Upper lobe of right lung (tissue), 1 donor: ENCODE measurements at places on chromosomes 13 and 19. TPM values are rescaled to one million over a fixed set of nuclear protein-coding genes. Genes with fewer than 3 reads are reported as not detected.

DNA sequence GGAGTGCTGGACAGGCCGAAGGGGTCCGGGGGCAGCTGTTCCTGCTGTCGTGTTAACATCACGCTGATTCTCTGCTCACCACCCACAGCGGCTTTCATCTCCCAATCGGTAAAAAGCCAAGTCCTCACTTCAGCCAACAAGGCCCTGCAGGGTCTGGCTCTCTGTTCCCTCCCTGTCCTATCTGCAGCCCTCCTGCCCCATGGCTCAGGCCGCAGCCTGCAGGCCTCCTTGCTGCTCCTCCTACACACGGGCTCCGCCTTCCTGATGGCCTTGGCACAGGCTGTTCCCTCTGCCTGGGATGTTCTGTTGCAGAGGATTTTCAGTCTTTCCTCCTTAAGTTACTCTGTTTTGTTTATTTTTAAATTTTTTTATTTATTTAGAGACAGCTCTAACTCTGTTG, 22.2 kb downstream of the FUZ start:
- H3K4me3 ChIP-seq, result no peak overlapping the region
- no peaks in the 10 kb centered on the region for H3K27me3 ChIP-seq
- H3K27ac ChIP-seq, result no peak overlapping the region
- no peak for DNase-seq

DNA sequence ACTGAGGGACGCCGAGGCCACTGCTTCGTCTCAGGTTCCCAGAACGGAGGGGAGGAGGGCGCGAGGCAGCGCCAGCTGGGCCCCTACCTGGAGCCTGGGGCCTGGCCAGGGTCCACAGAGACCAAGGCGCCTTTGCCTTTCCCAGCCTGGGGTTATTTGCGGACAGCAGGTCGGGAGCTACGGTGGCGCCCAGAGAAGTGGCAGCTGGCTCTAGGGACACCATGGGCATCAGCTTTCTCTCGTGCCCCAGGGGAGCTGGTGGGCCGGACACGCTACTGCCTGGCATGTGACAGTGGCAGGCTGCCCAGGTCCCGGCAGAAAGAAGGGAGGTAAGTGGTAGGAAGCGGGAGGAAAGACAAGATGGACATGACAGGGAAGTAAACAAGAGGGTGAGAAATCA, 19.0 kb downstream of the AKT2 start:
- no peaks in the 10 kb centered on the region for H3K27me3 ChIP-seq
- no peak overlapping the region for H3K27ac ChIP-seq
- DNase-seq, result no peak
- H3K4me1 ChIP-seq, result no peaks in the 10 kb centered on the region
- peaks cover 27% of the 10 kb centered on the region for H3K36me3 ChIP-seq
- H3K4me3 ChIP-seq, result no peak overlapping the region

- no peak overlapping the region for H3K4me3 ChIP-seq
- no peak overlapping the region for H3K27ac ChIP-seq
- DNase-seq, result no peak
- no peaks in the 10 kb centered on the region for H3K27me3 ChIP-seq
Measured at GRCh38 chr13:70375718-70376117, 267.5 kb upstream of the KLHL1 start.

- H3K27me3 ChIP-seq, result peaks cover 43% of the 10 kb centered on the region
- H3K36me3 ChIP-seq, result no peaks in the 10 kb centered on the region
- H3K27ac ChIP-seq, result no peak overlapping the region
- DNase-seq, result no peak
Measured at GRCh38 chr19:46080561-46080960, 39.8 kb upstream of the IGFL4 start.

The LRG1 gene
- total RNA-seq, result 15.9 TPM

The CEBPA gene
- 59.1 TPM for total RNA-seq

The OR7C1 gene
- total RNA-seq, result not detected

DNA sequence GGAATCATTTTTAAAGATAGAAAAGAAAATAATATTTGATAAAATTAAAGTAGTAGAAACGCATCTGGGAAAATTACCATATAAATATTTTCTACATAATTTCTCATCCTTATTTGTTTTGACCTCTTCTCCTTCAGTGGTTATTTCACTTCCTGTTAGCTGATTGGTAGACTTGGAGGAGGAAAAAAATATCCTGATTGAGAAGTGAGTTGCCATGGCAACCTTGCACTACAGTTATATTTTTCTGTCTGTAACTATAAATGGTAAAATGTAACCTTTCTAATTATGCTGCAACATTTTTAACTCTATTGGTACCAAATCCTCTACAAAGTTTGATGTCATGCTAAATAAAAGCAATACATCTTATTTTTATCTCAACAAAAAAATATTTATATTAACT, 45.2 kb downstream of the SCEL start:
- H3K4me1 ChIP-seq, result no peaks in the 10 kb centered on the region
- H3K36me3 ChIP-seq, result no peaks in the 10 kb centered on the region
- H3K27ac ChIP-seq, result no peak overlapping the region
- DNase-seq, result no peak

The PEX11G gene
- 3.6 TPM for total RNA-seq

- no peak overlapping the region for H3K27ac ChIP-seq
- H3K36me3 ChIP-seq, result peaks cover 28% of the 10 kb centered on the region
- H3K4me3 ChIP-seq, result no peak overlapping the region
Measured at GRCh38 chr19:58468216-58468839, 1.4 kb downstream of the ZNF324 start.

- H3K27me3 ChIP-seq, result peaks cover 3% of the 10 kb centered on the region
- DNase-seq, result no peak
- no peak overlapping the region for H3K4me3 ChIP-seq
Measured at GRCh38 chr13:109858319-109858718, 71.9 kb upstream of the IRS2 start.

DNA sequence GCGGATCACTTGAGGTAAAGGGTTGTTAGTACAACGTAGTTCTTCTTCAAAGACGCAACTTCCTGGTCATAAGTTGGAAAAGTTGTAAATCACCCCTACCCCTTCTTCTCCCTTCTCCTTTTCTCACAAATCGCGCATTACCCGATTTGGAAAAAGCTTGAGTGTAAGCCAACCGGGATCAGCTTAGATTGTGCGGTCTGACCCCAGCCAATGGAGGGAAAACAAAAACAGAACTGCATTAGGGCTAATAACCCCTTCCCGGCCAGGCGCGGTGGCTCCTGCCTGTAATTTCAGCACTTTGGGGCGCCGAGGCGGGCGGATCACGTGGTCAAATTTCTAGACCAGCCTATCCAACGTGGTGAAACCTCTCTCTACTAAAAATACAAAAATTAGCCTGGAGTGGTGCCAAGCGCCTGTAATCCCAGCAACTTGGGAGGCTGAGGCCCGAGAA, 806 bp downstream of the ZNF90 start:
- no peaks in the 10 kb centered on the region for H3K27me3 ChIP-seq
- peak overlapping the region; percentile 56 for H3K4me3 ChIP-seq
- H3K27ac ChIP-seq, result peak overlapping the region; percentile 27
- H3K36me3 ChIP-seq, result no peaks in the 10 kb centered on the region

- H3K36me3 ChIP-seq, result no peaks in the 10 kb centered on the region
- no peaks in the 10 kb centered on the region for H3K4me1 ChIP-seq
- DNase-seq, result no peak
- H3K27me3 ChIP-seq, result no peaks in the 10 kb centered on the region
- no peak overlapping the region for H3K27ac ChIP-seq
- H3K4me3 ChIP-seq, result no peak overlapping the region
Measured at GRCh38 chr13:43085545-43085944, 62.2 kb downstream of the DNAJC15 start.

The PSG1 gene
- total RNA-seq, result not detected

The DAPK3 gene
- 70.7 TPM for total RNA-seq

GRCh38 chr13:27923794-27924528, 4.2 kb downstream of the PDX1 start:
- H3K36me3 ChIP-seq, result no peaks in the 10 kb centered on the region
- peaks cover 25% of the 10 kb centered on the region for H3K4me1 ChIP-seq
- peaks cover 100% of the 10 kb centered on the region for H3K27me3 ChIP-seq
- no peak overlapping the region for H3K4me3 ChIP-seq
- H3K27ac ChIP-seq, result no peak overlapping the region

- no peaks in the 10 kb centered on the region for H3K27me3 ChIP-seq
- no peak for DNase-seq
- H3K27ac ChIP-seq, result no peak overlapping the region
- no peaks in the 10 kb centered on the region for H3K36me3 ChIP-seq
Measured at GRCh38 chr13:25733696-25734435, 317.9 kb downstream of the SHISA2 start.

GRCh38 chr19:49879243-49879963, 1.9 kb downstream of the TBC1D17 start:
- DNase-seq, result no peak
- H3K36me3 ChIP-seq, result peaks cover 58% of the 10 kb centered on the region
- peaks cover 22% of the 10 kb centered on the region for H3K4me1 ChIP-seq
- H3K27me3 ChIP-seq, result no peaks in the 10 kb centered on the region
- no peak overlapping the region for H3K4me3 ChIP-seq

GRCh38 chr19:48724796-48725753, 5.5 kb upstream of the MAMSTR start:
- no peaks in the 10 kb centered on the region for H3K27me3 ChIP-seq
- peaks cover 33% of the 10 kb centered on the region for H3K4me1 ChIP-seq
- H3K4me3 ChIP-seq, result no peak overlapping the region
- peak overlapping the region; percentile 74 for H3K27ac ChIP-seq
- DNase-seq, result no peak

- H3K4me1 ChIP-seq, result no peaks in the 10 kb centered on the region
- DNase-seq, result no peak
- no peaks in the 10 kb centered on the region for H3K27me3 ChIP-seq
- no peak overlapping the region for H3K27ac ChIP-seq
- H3K36me3 ChIP-seq, result no peaks in the 10 kb centered on the region
- H3K4me3 ChIP-seq, result no peak overlapping the region
Measured at GRCh38 chr13:62115831-62116230, 700.2 kb upstream of the PCDH20 start.

DNA sequence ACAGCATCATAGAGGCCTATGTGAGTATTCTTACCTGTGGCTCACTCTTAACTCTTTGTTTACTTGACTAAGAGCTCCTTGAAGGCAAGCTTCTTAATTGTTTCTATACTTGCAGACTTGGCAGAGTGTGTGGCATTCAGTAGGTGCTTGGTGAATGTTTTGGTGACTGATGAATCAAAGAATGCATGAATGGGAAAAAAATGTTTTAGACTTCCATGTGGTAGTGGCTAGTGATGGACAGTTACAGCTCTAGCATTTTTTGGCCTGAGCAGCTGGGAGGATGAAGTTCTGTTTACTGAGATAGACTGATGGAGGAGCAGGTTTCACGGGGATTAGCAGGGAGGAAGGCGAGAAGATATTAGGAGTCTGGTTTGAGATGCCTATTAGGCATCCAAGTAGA, 13.6 kb downstream of the HAS1 start:
- H3K4me1 ChIP-seq, result peaks cover 3% of the 10 kb centered on the region
- no peak overlapping the region for H3K4me3 ChIP-seq
- H3K27me3 ChIP-seq, result no peaks in the 10 kb centered on the region
- H3K36me3 ChIP-seq, result peaks cover 24% of the 10 kb centered on the region
- no peak overlapping the region for H3K27ac ChIP-seq
- no peak for DNase-seq

The RAP2A gene
- total RNA-seq, result 60.5 TPM

- DNase-seq, result no peak
- H3K4me3 ChIP-seq, result no peak overlapping the region
- H3K27ac ChIP-seq, result no peak overlapping the region
- no peaks in the 10 kb centered on the region for H3K4me1 ChIP-seq
- no peaks in the 10 kb centered on the region for H3K36me3 ChIP-seq
- peaks cover 4% of the 10 kb centered on the region for H3K27me3 ChIP-seq
Measured at GRCh38 chr19:43132696-43133095, 50.2 kb upstream of the PSG2 start.

The KLF5 gene
- total RNA-seq, result 53.7 TPM

- H3K4me3 ChIP-seq, result no peak overlapping the region
- H3K27ac ChIP-seq, result no peak overlapping the region
- H3K27me3 ChIP-seq, result no peaks in the 10 kb centered on the region
Measured at GRCh38 chr13:91470084-91470621, 71.7 kb downstream of the GPC5 start.

The FCER2 gene
- total RNA-seq, result 0.58 TPM

DNA sequence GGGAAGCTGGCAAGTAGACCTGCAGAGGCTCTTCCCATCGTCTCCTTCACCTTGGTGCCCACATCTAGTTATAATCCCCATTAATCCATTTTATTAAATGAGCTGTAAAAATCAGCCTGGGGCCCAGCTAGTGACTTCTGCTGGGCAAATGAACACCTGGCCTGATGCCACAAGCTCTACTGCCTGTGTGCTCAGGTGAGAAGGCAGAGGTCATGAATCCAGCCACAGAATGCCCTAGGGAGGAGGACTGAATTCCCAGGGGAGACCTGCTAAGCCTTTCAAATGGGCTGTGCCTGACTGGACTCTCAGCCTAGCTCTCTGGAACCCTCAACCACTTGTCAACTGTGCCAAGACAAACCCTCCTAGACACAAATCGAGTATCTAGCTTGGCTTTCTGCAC, 74.0 kb downstream of the PDS5B start:
- no peaks in the 10 kb centered on the region for H3K27me3 ChIP-seq
- H3K4me3 ChIP-seq, result no peak overlapping the region
- H3K27ac ChIP-seq, result no peak overlapping the region
- H3K36me3 ChIP-seq, result no peaks in the 10 kb centered on the region
- no peak for DNase-seq
- no peaks in the 10 kb centered on the region for H3K4me1 ChIP-seq

- H3K4me3 ChIP-seq, result no peak overlapping the region
- DNase-seq, result no peak
- peak overlapping the region; percentile 60 for H3K27ac ChIP-seq
- H3K27me3 ChIP-seq, result no peaks in the 10 kb centered on the region
Measured at GRCh38 chr19:556611-557382, 12.9 kb downstream of the GZMM start.

The ZIC5 gene
- total RNA-seq, result not detected

- DNase-seq, result no peak
- no peaks in the 10 kb centered on the region for H3K27me3 ChIP-seq
- H3K4me1 ChIP-seq, result peaks cover 3% of the 10 kb centered on the region
- no peak overlapping the region for H3K4me3 ChIP-seq
Measured at GRCh38 chr13:20711301-20712044, 8.0 kb downstream of the IL17D start.

DNA sequence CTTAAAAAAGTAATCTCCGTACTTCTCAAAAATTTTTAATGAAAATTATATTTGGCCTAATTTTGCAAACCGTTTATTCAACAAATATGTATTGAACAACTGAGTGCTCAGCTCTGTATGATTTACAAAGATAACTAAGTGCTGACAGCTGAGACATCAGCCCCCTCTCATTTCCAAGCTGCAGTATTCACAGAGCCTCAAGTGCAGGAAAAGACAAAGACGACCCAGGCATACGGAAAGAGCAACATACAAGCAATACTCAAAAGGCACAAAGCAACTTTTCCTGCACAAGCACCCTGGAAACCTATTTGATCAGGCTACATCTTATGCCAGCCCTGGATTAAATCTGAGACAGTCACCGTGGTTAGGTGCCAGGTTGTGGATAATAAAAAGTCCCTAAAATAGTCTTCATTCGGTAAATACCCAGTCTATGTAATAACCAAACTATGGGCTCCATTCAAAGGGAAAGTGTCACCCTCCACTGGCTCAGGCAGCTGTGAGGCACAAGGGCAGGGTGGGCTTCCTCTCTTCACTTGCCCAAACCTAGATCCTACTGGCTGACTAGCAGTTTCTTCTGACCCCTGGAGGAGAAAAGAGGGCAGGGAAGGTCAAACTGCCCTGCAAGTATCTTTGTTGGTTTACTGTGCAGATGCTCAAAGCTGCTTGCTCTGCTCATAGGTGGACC, 65.5 kb downstream of the TBC1D4 start:
- H3K27ac ChIP-seq, result peak overlapping the region; percentile 25
- no peak overlapping the region for H3K4me3 ChIP-seq
- H3K4me1 ChIP-seq, result peaks cover 33% of the 10 kb centered on the region
